ENCODE measurements at places on chromosomes 1 and 21.

- no peaks in the 10 kb centered on the region for H3K27me3 ChIP-seq
- H3K36me3 ChIP-seq = no peaks in the 10 kb centered on the region
- peaks cover 14% of the 10 kb centered on the region for H3K4me1 ChIP-seq
- no peak for DNase-seq
- H3K4me3 ChIP-seq = no peak overlapping the region
These were observed 1.5 kb downstream of the STYXL2 start for GRCh38 chr1:167095368-167095767.

DNA sequence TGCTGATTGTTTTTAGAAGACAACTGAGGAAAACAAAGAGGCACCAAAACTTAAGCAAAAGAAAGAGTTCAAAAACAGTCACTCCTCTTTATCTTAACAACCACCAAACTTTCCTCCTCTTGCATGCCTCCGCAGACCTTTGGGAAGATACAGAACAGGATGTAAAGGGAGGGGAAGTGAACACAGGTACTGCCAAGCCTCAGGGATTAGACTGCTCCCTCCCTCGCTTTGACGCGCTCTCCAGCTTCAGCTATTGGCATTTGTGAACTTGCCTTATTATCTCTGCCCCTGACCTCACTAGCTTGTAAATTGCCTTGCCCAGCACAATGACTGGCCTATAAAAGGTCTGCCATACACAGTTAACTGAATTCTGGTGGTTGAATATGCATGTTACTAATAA is 4.8 kb upstream of the SRP9 start:
- H3K27me3 ChIP-seq = no peaks in the 10 kb centered on the region
- peak overlapping the region; percentile 66 for H3K27ac ChIP-seq
- no peak for DNase-seq
- H3K4me1 ChIP-seq = peaks cover 58% of the 10 kb centered on the region
- H3K4me3 ChIP-seq = no peak overlapping the region

GRCh38 chr1:186636786-186637185 is 43.4 kb downstream of the PTGS2 start:
- DNase-seq = no peak
- peak overlapping the region; percentile 65 for H3K27ac ChIP-seq
- no peaks in the 10 kb centered on the region for H3K4me1 ChIP-seq
- H3K36me3 ChIP-seq = no peaks in the 10 kb centered on the region
- H3K4me3 ChIP-seq = peak overlapping the region; percentile 53

GRCh38 chr1:230790026-230790425 is 42.8 kb downstream of the CAPN9 start:
- H3K36me3 ChIP-seq = no peaks in the 10 kb centered on the region
- no peak overlapping the region for H3K4me3 ChIP-seq
- H3K4me1 ChIP-seq = peaks cover under 1% of the 10 kb centered on the region
- DNase-seq = peak; percentile 43
- no peak overlapping the region for H3K27ac ChIP-seq
- H3K27me3 ChIP-seq = no peaks in the 10 kb centered on the region

- H3K4me1 ChIP-seq = no peaks in the 10 kb centered on the region
- no peak for DNase-seq
- H3K27me3 ChIP-seq = no peaks in the 10 kb centered on the region
- no peak overlapping the region for H3K27ac ChIP-seq
These were observed 49.4 kb upstream of the DESI2 start for GRCh38 chr1:244603498-244603897.

- no peak overlapping the region for H3K27ac ChIP-seq
- no peak for DNase-seq
- no peak overlapping the region for H3K4me3 ChIP-seq
- H3K4me1 ChIP-seq = no peaks in the 10 kb centered on the region
- H3K36me3 ChIP-seq = no peaks in the 10 kb centered on the region
These were observed 11.2 kb upstream of the HMGB4 start for GRCh38 chr1:33852711-33853110.

DNA sequence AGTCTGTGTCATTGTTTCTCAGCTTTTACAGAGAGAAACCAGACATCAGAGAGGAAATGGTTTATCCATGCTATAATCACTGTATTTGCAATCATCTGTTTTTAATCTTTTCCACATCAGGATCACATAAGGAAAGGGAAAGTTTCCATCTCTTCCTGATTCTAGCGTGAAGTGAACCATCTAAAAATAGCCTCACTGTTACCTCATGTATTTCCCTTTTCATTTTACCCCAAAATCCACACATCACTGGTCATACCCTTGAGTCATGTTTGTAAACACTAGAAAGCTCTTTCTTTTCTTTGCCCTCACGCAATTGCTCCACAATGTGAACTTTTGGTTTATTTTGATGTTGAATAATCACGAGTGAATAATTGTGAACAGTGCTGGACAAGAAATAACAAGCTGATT is 146.0 kb downstream of the PLA2G4A start:
- H3K27ac ChIP-seq = no peak overlapping the region
- no peaks in the 10 kb centered on the region for H3K36me3 ChIP-seq
- DNase-seq = no peak
- no peak overlapping the region for H3K4me3 ChIP-seq
- H3K4me1 ChIP-seq = peaks cover 20% of the 10 kb centered on the region
- H3K27me3 ChIP-seq = no peaks in the 10 kb centered on the region

DNA sequence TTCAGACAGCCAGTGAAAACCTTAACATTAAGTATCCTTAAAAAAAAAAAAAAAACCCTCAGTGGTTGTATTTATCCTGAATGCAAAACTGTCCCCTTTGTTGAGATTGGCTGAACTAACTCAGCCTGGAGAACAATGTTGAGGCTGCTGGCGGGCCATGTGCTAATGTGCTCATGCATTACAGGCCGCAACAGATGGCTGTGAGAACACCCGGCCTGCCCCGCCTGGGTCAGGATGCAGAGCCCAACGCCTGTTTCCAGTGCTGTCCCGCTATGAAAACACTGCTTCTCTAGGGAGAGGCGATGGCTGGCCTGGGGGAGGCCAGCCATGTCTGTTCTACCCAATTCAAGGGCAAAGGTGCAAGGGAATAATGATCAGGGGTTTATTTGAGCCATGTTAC is 13.8 kb downstream of the OLIG2 start:
- H3K27ac ChIP-seq = no peak overlapping the region
- DNase-seq = no peak
- H3K4me1 ChIP-seq = no peaks in the 10 kb centered on the region
- no peak overlapping the region for H3K4me3 ChIP-seq
- no peaks in the 10 kb centered on the region for H3K36me3 ChIP-seq

GRCh38 chr1:51671527-51672325 is 54.8 kb downstream of the OSBPL9 start:
- H3K4me1 ChIP-seq = peaks cover 10% of the 10 kb centered on the region
- H3K27me3 ChIP-seq = no peaks in the 10 kb centered on the region
- no peak overlapping the region for H3K4me3 ChIP-seq
- H3K36me3 ChIP-seq = peaks cover 7% of the 10 kb centered on the region
- no peak overlapping the region for H3K27ac ChIP-seq

DNA sequence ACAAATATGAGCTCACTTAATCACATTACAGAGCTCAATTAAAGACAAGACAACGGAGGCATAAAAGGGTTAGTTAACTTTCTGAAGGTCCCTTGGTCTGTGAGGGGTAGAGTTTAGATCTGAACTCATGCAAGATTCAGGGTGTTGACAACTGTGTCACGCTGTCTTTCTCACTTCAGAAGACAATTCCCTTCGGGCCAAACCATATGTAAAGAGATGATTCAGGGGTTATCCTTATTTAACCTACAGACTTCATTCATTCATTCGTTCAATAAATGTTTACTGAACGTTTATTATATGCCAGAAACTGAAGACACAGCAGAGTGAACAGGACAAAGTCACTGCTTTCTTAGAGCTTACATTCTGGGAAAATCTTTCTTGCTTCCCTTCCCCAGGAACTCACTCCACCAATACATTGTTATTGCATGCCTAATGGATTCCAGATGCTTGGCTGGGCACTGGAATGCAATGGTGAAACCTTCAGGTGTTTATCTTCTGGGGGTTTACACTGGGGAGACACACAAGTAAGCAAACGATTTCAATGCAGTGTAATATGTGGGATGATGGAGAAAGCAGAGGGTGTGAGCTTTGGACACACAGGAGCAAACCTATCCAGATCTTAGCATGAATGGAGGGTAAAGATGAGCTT is 6.4 kb downstream of the XCL1 start:
- peaks cover 10% of the 10 kb centered on the region for H3K4me1 ChIP-seq
- no peak overlapping the region for H3K4me3 ChIP-seq
- H3K27ac ChIP-seq = peak overlapping the region; percentile 1
- H3K27me3 ChIP-seq = no peaks in the 10 kb centered on the region
- no peaks in the 10 kb centered on the region for H3K36me3 ChIP-seq
- DNase-seq = no peak

GRCh38 chr1:155063550-155064110 is at the start of gene EFNA4:
EFNA4 (plus strand) TSS chr1:155063740; CDS start chr1:155063824, 84 bp downstream.
- peak within 1 kb of the TSS; percentile 78 for H3K27ac ChIP-seq
- DNase-seq = no peak

DNA sequence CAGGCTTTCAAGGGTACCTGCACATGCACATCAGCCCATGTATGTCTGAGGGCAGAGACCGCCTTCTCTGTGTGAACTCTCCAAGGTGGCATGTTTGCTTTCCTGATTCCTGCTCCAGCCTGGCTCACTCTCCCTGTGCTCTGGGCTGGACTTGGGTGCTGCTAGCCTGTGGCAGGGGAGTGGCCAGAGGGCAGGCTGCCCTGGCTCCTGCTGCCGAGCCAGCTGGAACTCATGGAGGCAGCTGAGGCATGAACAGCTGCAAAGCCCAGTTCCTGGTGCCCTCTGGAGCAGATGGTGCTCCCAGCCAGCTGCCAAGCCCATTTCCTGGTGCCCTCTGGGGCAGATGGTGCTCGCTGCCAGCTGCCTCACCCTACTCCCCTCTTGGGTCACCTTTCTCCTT is 7.6 kb downstream of the UBL4B start:
- peaks cover 12% of the 10 kb centered on the region for H3K4me1 ChIP-seq
- no peak overlapping the region for H3K4me3 ChIP-seq
- H3K27me3 ChIP-seq = peaks cover 22% of the 10 kb centered on the region
- H3K27ac ChIP-seq = peak overlapping the region; percentile 48
- H3K36me3 ChIP-seq = peaks cover 4% of the 10 kb centered on the region
- no peak for DNase-seq

- H3K4me3 ChIP-seq = peak overlapping the region; percentile 55
- H3K27ac ChIP-seq = peak overlapping the region; percentile 65
- peaks cover under 1% of the 10 kb centered on the region for H3K27me3 ChIP-seq
These were observed 8.6 kb downstream of the ARHGAP29 start for GRCh38 chr1:94228640-94229375.

- H3K27ac ChIP-seq = no peak overlapping the region
- peaks cover 5% of the 10 kb centered on the region for H3K4me1 ChIP-seq
- peaks cover 24% of the 10 kb centered on the region for H3K27me3 ChIP-seq
- H3K4me3 ChIP-seq = no peak overlapping the region
- DNase-seq = no peak
- no peaks in the 10 kb centered on the region for H3K36me3 ChIP-seq
These were observed 87.3 kb upstream of the SMYD2 start for GRCh38 chr1:214193691-214194090.

DNA sequence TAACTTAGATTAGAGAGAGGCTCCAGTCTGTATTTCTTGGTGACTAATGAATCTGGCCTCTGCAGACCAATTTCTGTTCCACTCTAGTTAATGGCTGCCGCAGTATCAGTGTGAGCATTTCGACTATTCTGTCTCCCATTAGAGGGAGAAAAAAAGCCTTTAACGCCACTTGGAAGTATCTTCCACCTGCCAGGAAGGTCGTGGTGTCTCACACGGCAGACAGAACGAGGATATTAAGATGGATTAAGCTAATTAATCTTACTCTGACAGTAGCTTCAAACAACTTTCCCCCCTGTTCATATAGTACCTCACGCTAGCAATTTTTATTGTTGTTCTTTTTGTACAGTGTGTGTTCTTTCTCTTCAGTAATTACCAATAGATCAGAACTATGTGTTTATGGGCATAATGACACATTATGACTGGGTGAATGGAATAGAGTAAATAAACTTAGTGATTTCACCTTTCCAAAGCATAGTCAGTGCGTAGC is 153.8 kb downstream of the ADGRL2 start:
- H3K36me3 ChIP-seq = peaks cover 46% of the 10 kb centered on the region
- peaks cover 20% of the 10 kb centered on the region for H3K4me1 ChIP-seq
- no peak overlapping the region for H3K4me3 ChIP-seq
- no peak overlapping the region for H3K27ac ChIP-seq
- H3K27me3 ChIP-seq = no peaks in the 10 kb centered on the region
- DNase-seq = no peak

DNA sequence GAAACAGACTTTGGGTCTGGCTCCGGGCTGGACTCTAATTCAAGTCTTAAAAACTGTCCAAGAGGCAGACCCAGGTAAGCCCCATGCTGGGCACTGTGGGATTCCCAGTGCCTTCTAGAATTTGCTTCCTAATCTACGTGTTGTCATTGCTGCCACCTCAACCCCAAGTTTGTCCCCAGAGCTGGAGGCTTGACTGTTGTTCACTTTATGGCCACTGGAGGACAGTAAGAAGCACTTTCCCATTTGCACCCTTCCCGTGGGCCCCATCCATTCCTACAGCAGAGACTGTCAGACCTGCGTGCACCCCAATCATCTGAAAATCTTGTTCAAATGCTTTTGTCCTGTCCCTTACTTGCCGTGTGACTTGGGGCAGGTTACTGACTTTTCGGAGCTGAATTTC is 29.4 kb upstream of the VASH2 start:
- H3K27ac ChIP-seq = no peak overlapping the region
- peaks cover 4% of the 10 kb centered on the region for H3K4me1 ChIP-seq
- H3K36me3 ChIP-seq = no peaks in the 10 kb centered on the region
- DNase-seq = no peak

DNA sequence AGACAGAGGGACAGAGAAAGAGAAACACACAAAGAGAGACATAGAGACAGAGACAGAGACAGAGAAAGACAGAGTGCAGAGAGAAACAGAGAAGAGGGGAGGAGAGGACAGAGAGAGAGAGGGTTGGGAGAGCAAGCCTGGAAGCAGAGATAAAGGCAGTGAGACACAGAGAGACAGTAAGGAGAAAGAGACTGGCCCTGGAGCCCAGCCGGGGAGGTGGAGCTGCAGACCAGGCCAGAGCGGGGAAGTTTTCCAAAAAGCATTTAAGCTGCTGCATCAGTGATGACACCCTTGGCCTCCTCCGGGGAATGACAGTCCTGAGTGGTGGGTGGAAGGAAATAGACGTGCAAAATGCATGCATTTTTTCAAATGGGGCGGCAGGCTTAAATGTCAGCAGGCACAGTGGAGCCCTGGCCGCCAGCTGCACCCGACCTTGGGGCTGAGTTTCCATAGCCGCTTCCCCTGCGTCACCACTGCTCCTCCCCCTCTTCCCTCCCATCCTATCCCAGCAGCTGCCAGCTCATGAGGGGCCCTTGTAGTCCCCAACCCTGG is 95.4 kb upstream of the KLHDC7A start:
- H3K27me3 ChIP-seq = peaks cover 40% of the 10 kb centered on the region
- peak overlapping the region; percentile 23 for H3K27ac ChIP-seq
- H3K36me3 ChIP-seq = peaks cover 5% of the 10 kb centered on the region
- DNase-seq = no peak
- H3K4me3 ChIP-seq = peak overlapping the region; percentile 37
